ENCODE measurements at places on chromosomes 7 and 10. TPM values are rescaled to one million over a fixed set of nuclear protein-coding genes. Genes with fewer than 3 reads are reported as not detected.

GRCh38 chr7:55019191-55019690, 424 bp downstream of the EGFR start:
- DNase-seq: no peak

- no peak for DNase-seq
Observed at GRCh38 chr7:21077602-21078001, 290.9 kb upstream of the SP8 start.

DNA sequence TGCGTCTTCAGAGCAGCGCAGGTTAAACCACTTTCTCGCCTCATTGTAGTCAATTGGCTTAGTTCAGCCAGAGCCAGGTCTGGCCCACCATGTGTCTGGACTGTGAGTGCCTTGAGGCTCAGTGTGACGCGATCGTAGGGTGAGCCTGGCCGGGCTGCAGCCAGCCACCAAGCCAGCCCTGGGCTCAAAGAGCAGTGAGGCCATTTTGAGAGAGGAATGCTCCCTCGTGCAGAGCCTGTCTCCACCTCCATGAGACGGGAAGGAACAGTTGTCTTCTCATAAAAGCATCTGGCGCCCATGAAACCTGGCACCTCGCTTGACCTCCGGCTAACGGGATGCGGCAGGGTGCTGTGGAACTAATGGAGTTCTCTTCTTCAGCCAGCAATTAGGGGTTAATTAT, 34.5 kb downstream of the LHPP start:
- DNase-seq: no peak

GRCh38 chr7:48280100-48280499, 108.8 kb downstream of the ABCA13 start:
- DNase-seq: peak; percentile 89

DNA sequence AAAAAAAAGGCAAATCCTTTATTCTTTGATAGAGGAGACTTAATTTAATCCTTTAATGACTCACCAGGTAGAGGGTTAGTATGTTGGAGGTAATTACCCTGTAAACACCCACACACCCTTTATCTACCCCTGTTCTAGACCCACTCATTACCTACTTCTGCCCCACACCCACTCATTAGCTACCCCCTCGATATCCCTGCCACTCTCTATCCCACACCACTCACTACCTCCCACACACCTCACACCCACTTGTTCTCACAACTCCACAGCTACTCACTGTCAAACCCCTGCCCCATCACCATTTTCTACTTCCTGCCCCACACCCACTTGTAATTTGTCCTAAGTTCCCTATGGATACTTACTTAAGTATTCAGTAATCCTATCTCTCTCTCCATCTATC, 49.7 kb downstream of the SEC61G start:
- DNase-seq: no peak

DNA sequence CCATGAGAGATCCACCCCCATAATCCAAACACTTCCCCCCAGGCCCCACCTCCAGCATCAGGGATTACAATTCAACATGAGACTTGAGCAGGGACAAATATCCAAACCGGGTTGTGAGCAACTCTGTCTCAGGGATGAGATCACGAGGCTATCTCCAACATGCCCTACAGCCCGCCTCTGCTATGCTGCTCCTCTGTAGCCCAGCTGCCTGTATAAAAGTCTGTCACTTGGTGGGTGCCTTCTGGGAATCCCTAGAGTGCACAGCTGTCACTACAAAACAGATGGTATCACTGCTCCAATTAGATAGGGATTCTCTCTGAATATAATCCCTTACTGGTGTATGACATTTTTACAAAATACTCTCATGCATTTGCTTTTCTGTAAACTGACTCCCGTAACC, 114.9 kb upstream of the NANOS1 start:
- no peak for DNase-seq

DNA sequence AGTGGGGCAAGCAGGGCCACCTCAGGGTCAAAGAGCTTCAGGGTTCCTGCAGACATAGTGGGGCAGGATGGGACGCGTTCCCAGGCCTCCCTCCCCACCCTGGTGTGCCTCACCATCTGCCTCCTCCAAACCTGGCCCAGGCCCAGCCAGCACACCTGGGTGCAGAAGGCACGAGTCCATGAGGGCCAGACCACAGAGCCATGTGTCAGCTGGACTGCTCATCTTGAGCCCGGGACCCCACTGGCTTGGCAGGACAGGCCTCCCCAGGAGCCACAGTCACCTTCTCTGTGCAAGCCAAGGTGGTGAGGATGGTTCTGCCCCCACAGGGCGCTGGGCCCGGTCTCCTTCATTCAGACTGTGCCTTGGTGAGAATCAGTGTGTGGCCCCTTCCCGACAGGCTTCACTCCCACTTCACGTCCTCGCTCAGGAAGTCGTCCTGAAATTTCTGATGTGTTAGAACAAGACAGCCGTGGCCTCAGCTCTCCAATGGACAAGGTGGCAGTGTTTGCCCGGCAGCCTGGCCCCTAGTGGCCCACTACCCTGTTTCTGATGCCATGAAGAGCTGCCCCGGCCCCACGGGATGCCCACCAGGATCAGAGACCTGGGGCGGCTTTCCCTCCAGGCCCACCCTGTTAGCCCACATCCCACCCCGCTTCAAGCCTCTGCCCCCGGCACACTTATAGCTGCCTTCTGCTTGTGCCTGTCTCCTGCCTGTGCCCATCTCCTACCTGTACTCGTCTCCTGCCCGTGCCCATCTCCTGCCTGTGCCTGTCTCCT, 59.6 kb upstream of the EBF3 start:
- no peak for DNase-seq

DNA sequence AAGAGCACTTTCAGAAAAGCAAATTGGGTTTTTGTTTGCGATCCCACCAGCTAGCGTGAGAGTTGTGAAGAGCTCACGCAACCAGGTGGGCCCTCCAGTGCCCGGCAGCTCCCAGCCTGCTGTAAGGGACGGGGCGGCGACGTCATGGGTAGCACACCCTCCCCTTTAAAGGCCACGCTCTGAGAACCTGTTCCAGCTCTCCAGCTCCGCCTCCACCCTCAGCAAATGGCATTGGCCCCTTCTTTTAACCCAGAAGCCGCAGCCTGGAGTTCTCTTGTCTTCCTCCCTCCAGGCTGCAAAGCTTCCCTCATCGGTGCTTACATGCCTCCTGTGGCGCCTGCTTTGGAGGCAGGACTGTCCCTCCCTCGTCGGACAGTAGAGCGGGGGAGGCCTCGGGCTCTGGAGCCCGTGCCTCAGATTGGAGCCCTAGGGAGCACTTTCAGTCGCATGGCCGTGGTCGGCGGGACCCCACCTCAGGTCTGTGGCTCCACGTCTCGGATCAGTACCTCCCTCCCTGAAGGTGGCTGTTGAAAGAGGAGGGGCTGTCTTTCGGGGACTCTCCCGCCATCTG, 32.9 kb downstream of the WIPI2 start:
- DNase-seq: no peak

DNA sequence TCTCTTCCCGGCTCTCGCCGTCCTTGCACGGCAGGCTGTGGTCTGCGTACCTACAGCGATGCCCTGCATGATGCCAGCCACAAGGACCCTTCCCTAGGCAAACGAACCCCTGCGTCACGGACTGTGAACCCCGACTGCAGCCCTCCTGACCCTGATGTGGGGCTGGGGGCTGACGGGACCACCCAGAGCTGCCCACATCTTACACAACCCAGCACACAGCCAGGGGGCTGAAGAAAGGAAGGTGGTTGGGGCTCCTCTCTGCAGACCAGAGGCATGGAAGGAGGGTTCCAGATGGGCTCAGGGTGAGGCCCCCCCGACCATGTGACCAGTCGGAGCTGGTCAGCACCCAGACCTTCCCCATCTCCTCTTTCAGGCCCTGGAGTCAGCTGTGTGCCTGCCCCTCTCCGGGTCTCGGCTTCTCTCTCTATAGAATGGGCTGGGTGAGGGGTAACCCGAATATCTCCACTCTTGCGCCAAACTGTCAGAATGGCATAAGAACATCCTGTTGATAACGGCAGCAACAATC, 41.4 kb downstream of the EBF3 start:
- no peak for DNase-seq

DNA sequence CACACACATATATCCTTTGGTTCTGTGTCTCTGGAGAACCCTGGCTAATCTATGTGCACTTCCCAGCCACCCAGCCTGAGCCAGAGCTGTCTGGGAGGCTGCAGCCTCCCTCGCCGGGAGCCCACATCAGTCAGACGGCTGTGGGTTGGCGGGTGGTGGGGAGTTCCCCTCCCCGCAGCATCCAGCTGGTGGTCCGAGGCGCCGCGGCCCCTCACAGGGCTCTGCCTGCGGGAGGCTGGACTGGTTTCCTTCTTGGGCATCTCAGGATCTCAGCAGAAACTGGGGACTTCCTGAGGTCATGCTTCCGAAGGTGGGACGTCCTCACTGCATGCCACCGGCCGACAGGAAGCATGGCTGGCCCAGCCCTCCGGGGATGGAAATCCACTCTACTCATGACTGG, 22.0 kb upstream of the PSMG3 start:
- DNase-seq: no peak

GRCh38 chr10:52472406-52473146, 158.5 kb downstream of the DKK1 start:
- DNase-seq: no peak

DNA sequence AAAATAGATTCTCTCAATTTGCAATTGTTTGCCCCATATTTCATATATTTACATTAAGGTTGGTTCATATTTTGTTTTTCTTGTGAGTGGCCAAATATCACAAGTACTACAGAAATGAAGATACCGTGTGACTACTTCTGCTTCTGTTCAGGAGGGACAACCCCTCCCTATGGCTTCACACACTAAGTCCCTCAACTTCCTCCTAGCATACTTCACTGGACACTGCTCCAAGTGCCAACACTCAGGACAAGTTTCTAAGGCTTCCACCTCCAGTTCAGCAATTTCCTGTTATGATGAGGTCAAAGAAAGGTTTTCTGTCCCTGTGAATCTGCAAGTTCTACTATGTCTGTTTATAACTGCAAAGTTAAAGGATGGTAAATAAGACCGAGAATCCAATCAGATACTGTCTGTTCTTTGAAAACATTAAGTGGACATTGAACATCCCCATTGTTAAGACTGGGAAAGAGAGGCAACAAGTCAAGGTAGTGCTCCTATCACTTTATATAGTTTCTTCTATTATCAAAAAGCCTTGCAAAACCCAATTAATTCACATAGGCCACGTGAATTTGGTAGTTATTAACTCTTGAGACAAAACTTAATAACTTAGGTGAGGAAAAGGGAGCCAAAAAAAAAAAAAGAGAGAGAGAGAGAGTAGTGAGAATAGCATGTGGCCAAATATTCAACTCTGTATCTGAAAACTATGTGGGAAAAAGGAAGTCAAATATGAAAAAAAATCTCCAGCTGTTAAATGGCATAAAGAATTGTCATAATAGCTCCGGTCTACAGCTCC, 81.3 kb upstream of the DKK1 start:
- no peak for DNase-seq

- no peak for DNase-seq
Observed at GRCh38 chr7:23742051-23742450, 32.0 kb downstream of the STK31 start.

DNA sequence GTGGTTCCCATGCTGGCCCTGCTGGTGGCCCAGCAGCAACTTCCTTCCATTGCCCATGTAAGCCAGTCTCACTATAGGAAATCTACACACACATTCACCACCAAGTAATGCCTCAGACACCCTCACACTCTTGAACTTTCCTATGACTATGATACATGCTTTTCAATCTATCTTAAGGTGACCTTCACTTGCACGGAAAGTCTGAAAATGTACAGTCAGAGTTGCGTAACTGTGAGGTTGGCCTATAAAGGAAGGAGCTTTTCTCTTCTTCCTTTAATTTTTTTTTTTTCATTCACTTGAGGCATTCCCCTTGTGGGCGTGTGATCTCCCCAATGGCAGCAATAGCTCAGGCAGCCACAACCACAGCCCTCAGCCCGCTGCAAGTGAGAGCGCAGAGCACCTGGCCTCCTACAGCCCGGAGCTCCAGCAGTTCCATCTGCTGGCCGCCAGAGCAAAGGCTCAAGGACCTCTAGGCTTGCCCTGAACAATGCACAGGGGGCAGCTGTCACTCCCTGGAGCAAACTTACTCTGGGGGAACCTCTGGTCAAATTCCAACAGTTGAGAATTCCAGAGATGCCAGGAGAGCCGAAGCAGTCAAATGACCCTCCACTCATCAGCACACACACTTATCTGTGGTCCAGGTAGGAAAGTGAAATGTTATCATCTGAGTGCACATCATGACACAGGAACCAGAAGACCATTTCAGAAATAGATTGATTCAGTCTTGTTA, 123.1 kb upstream of the ADO start:
- DNase-seq: peak; percentile 49

DNA sequence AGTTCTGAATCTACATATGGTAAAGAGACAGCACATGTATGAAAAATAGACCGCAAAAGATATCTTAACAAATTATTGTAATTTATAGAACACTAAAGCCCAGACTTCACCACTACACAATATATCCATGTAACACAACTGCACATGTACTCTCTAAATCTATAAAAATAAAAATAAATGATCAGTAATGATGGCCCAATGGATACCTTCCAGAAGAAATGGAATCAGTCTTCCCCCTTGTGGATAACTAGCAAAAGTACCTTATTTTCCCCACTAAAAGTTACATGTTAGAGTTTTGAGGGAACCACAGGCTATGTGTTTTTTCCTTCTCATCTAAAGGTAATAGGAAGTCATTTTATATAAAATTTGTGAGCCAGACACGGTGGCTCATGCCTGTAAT, 25.7 kb downstream of the C7orf25 start:
- DNase-seq: no peak

DNA sequence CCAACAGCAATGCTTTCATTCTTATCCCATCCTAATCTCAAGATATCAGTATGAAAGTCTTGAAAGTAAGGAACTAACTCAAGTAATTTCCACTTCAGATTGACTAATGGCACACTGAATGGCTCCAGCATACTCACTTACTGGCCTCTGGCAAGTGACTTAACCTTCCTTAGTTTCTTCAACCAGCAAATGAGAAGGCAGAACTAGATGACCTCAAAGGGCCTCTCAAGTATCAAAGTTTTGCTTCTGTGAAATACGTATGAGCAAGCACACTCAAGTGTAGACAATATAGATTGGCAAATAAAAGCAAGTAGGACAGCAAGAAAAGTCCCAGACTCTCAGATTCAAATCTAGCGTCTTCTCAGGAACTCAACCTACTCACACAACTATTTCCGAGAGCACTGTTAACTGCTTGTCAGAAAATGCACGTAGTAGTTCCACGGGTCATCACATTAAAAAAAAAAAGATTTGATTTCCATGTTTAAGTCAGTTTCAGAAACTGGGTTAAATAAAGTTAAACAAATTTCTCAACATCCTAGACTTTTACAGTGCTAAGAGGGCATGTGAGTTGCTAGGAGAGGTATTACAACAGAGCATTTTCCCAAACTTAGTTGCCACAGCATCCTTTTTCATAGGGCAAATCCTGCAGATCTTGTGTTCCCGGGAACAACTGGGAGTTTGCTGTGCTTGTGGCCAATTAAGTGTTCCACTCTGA, 276.9 kb upstream of the KLF14 start:
- peak; percentile 53 for DNase-seq

VGF gene
- 40.5 TPM for total RNA-seq

MOGAT3 gene
- total RNA-seq: not detected

GBX1 gene
- total RNA-seq: not detected

TCTN3 gene
- 43.3 TPM for total RNA-seq

NPFFR1 gene
- total RNA-seq: not detected

LIPM gene
- total RNA-seq: not detected

Measured in astrocyte (in vitro differentiated cells and primary cell).